ENCODE measurements at places on chromosomes 6 and 20.

DNA sequence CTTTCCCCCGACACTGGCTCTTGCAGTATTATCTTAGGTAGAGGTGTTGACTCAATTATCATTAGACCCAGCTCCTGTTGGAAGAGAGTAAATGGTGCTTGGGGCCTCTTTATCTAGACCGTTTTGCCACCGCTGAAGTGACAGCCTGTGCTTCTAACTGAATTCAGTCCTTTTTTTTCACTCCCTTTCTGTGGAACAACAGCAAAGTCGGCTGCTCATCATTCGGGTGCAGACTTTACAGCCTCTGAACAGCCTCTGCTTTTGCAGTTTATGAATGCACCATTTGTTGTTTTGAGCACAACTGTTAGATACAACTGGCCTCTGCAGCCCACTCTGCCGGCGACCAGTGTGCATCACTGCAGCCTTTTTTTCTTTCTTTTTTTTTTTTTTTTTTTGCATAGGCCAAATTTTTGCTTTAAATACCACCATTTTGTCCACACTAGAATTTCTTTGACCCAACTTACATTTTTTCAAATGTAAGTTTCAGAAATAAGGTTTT lies 35.8 kb downstream of the RREB1 start:
- no peak for DNase-seq

DNA sequence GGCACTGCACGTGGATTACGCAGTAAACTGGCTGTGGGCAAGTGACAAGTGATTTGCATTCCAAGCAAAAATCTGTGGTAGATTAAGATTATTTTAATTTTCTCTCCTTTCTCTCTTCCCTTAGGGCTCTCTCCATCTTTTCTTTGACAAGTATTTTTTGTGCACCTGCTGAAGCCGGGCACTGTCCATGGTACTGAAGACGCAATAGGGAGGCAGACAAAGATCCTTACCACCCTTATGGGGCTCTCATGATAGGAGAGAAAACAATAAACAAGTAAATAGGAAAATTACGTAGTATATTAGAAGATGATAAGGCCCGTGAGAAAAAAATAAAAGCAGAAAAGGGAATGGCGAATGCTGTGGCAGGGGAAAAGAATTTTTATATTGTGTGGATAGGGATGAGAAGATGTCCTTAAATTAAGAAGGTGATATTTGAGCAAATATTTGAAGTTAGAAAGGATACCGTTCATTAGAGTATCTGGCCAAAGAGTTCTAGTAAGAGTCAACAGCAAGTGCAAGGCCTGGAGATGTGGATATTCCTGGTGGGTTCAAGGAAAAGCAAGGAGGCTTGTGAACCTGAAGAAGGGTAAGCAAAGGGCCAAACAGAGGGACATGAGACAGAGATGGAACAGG lies 146.0 kb downstream of the LAMP5 start:
- no peak for DNase-seq

GRCh38 chr6:1381481-1382330 lies 7.7 kb upstream of the FOXF2 start:
- no peak for DNase-seq

DNA sequence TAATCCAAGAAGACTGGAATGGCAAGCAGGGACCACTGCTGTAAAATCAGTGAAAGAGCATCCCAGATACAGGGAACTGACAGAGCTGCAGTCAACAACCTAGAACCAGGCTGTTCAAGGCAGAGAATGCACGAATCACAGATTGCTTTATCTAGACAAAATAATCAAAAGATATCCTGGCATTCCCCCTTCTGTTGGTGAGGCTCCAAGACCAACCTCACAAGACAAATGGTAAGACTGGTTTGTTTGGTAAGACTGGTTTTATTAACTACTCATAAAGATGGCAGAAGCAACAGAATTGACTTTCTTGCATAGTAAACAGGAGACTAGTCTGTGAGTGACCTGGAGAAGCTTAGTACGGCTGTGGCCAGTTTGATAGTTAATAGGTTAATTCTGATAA lies 88.8 kb upstream of the AHI1 start:
- DNase-seq = no peak

DNA sequence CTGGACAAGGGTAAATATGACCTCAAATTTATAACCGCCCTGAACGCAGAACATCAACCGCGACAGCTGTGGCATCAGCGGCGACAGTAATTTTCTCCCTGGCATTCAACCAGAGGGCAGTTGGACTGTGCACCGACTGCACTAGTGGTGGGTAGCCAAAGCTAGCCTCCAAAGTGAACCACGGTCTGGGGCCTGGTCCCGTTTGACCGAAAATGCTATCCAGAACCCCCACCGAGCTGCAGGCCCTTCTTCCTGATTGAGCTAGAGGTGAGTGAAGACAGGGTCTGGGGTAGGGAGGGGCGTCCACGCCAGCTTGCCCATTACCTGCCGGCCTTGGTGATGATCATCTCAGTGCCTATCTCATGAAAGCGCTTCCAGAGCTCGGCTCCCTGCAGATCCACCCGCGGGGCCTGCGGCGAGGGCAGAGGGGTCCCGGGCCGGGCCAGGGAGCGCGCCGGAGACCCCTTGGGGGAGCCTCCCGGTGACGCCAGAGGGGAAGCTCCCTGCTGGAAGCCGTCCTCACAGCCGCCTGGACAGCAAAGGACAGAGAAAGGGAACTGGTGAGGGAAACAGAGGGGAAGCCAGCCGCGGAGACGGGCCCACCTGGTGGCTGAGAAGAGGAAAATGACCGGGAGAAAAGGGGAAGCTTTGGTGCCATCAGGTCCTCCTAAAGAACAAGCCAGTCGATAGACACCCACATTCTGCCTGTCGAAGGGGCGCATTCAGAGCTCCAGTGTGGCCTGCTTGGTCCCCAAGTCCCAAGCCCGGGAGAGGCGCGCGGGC lies 2.0 kb downstream of the TBX18 start:
- DNase-seq = peak; percentile 36

DNA sequence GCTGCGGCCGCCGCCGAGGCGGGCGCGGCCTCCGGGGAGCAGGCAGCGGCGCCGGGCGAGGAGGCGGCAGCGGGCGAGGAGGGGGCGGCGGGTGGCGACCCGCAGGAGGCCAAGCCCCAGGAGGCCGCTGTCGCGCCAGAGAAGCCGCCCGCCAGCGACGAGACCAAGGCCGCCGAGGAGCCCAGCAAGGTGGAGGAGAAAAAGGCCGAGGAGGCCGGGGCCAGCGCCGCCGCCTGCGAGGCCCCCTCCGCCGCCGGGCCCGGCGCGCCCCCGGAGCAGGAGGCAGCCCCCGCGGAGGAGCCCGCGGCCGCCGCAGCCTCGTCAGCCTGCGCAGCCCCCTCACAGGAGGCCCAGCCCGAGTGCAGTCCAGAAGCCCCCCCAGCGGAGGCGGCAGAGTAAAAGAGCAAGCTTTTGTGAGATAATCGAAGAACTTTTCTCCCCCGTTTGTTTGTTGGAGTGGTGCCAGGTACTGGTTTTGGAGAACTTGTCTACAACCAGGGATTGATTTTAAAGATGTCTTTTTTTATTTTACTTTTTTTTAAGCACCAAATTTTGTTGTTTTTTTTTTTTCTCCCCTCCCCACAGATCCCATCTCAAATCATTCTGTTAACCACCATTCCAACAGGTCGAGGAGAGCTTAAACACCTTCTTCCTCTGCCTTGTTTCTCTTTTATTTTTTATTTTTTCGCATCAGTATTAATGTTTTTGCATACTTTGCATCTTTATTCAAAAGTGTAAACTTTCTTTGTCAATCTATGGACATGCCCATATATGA lies 3.2 kb downstream of the MARCKS start:
- DNase-seq = no peak

DNA sequence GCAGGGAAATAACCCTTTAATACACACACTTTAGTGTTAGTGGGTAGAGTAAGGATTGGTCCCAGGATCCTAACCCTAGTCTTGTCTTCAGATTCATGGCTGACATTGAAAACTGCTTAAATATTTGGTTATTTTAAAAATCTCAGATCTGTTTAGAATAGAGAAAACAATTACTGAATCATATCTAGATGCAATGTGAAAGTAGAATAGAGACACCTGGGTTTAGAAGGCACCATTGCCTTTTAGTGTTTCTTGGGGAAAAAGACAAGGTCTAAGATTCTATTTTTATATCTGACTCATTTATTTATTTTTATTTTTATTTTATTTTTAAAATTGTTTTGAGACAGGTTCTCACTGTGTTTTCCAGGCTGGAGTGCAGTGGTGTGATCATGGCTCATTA lies 6.0 kb downstream of the DDX43 start:
- DNase-seq = no peak

DNA sequence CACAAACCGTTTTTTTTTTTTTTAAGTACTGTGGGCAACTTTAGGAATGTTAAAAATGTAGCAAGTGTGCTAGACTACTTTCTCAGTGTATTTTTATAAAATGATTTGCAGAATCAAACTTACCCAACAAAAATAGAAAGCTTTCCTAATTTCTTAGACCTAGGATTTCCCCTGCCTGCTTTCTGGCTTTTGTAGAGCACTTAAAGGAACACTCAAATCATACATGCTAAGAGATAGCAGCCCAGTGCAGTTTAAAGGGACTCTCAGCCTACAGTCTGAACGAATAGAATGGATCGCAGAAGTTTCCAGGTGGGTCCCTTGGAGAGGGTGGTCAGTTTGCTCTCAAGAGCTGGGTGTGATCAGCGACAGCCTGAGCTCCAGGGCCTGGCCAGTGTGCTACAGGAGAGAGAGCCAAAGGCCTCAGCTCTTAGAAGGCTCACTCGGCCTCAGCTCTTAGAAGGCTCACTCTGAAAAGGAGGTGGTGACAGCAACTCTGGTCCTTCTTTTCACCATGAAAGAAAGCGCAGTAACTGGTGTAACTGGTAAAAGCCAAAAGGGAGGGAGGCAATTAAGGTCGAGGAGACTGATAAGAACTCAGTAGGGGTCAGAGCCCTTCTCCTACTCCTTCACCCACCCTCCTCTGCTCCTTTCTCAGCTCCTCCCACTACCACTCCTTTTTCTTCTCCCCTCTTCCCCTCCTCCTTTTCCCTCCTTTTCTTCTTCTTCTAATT lies 142.4 kb downstream of the ZFP64 start:
- no peak for DNase-seq

DNA sequence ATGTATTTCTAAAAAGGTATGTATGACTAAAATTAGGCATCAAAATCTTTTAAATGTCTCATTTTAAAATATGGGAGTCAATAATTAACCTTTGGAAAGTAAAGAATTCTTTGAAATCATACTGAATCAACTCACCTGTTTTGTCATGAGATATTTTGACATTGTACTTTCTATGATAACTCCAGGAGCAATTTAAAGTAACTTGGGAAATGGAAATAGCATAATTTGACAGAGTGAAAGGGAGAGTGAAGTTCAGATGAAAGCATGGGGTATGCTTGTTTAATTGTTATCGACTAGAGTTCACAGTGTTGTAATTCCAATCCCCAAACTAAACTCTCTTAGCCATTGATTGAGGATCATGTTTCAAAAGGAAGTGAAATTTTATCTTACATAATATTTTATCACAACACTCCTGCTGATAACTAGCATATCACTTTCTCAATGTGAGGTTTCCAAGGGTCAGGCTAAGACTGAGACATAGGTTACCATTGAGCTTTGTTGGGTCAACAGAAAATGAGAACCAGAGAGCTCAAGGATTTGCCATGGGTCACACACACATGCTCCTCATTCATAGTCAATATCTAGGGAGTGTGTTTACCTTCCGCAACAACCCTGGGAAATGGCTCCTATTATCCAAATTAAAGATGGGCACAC lies 2.3 kb downstream of the GSTA1 start:
- DNase-seq = no peak

- DNase-seq = no peak
Measured at GRCh38 chr6:148345176-148345575, 2.5 kb downstream of the SASH1 start.
